ENCODE measurements at places on chromosomes 4 and X.

DNA sequence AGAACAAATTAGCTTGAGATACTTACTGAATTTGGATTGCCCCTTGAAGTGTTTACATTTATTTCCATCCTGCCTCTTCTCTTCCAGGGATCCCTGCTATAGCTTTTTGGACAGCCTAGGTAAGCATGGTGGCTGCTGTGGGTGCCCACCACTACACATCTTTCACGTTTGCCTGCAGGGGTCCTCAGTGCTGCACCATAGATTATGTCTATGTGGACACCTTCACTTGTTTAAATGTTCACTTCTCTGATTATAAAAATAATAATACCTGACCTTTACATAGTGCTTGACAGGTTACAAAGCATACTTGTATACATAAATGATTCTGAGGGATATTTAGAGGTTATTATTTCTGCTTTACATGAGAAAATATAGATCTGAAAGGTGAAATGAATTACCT, 67.9 kb upstream of the SLC4A4 start:
- H3K4me3 ChIP-seq = no peak overlapping the region
- DNase-seq = peak; percentile 27
- H3K36me3 ChIP-seq = peaks cover 3% of the 10 kb centered on the region
- H3K27me3 ChIP-seq = no peaks in the 10 kb centered on the region

GRCh38 chr4:164509951-164510350, 244.0 kb upstream of the SMIM31 start:
- H3K4me1 ChIP-seq = peaks cover 7% of the 10 kb centered on the region
- no peak overlapping the region for H3K27ac ChIP-seq
- no peak for DNase-seq
- H3K36me3 ChIP-seq = no peaks in the 10 kb centered on the region

DNA sequence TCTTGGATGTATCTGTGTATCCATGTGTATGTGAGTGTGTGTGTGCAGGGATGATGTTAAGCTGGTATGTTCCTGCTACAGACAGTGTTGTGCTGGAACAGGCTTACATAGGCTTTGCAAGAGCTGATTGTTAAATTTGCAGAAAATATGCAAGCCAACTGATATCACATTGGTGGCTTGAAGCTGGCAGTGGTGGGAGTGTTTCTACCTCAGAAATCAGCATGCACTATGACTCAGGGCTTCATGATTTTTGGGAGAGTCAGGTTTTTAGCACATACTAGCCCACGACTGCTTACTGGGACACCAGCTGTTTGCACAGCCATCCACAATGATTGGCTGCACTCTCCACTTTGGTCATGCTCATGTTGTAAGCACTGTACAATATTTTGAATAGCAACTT, 261.8 kb downstream of the DHX15 start:
- H3K4me3 ChIP-seq = no peak overlapping the region
- peaks cover 77% of the 10 kb centered on the region for H3K27me3 ChIP-seq
- no peak overlapping the region for H3K27ac ChIP-seq
- H3K36me3 ChIP-seq = no peaks in the 10 kb centered on the region
- peaks cover 23% of the 10 kb centered on the region for H3K4me1 ChIP-seq

GRCh38 chrX:39550795-39551361, 546.9 kb downstream of the BCOR start:
- H3K4me1 ChIP-seq = no peaks in the 10 kb centered on the region
- DNase-seq = no peak
- H3K27me3 ChIP-seq = peaks cover 2% of the 10 kb centered on the region
- no peak overlapping the region for H3K4me3 ChIP-seq
- no peaks in the 10 kb centered on the region for H3K36me3 ChIP-seq

DNA sequence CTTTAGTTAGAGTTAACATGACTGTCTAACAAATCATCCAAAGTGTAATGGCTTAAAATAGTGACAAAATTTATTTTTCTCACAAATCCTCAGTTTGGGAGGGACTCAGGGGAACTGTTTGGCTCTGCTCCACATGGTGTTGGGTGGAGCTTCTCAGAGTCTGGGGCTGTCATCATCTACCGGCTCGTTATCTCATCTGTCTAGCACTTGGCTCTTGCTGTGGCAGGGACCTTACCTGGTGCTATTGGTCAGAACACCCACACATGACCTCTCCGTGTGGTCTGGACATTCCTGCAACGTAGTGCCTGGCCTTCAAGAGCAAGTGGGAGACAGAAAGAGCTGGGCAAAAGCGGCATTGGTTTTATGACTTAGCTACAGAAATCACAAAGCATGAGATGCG, 866.9 kb upstream of the FRG1 start:
- H3K4me1 ChIP-seq = no peaks in the 10 kb centered on the region
- no peak overlapping the region for H3K4me3 ChIP-seq
- H3K27me3 ChIP-seq = no peaks in the 10 kb centered on the region
- H3K36me3 ChIP-seq = peaks cover 3% of the 10 kb centered on the region

- H3K4me1 ChIP-seq = peaks cover 26% of the 10 kb centered on the region
- no peak overlapping the region for H3K4me3 ChIP-seq
- peaks cover 52% of the 10 kb centered on the region for H3K36me3 ChIP-seq
- DNase-seq = no peak
Observed at GRCh38 chrX:21974011-21974385, 33.5 kb downstream of the SMS start.

GRCh38 chr4:23134331-23134730, 441.6 kb downstream of the GBA3 start:
- H3K27ac ChIP-seq = no peak overlapping the region
- H3K4me3 ChIP-seq = no peak overlapping the region
- no peaks in the 10 kb centered on the region for H3K36me3 ChIP-seq
- no peaks in the 10 kb centered on the region for H3K27me3 ChIP-seq

DNA sequence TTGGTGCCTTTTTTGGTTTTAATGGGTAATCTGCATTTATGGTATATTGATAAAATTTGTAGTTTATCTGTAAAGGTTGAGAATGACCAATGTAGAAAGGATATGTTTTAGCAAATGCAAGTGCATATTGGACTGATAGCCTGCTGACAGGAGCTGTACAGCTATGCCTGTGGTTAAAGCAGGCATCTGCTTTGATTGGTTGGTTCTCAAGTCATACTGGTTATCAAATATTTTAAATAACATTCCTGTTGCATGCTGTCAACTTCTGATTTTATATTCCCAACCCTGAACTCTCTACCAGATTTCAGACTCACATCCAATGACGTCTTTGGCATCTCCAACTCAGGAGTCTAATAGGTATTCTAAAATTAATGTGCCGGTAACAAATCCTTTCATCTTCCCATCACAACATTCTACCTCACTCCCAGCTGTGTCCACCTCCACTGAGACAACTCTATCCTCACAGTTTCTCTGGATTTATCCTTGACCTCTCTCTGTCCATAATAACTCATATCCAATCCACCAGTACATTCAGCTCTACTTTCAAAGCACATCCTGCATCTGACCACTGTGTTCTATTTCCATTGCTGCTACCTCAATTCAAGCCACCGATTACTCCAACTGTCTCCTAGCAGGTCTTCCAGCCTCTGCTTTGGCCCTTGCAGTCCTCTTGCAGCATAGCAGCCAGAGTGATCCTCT, 125.7 kb downstream of the CAMK2D start:
- H3K27ac ChIP-seq = peak overlapping the region; percentile 4
- H3K36me3 ChIP-seq = peaks cover 3% of the 10 kb centered on the region
- H3K4me3 ChIP-seq = no peak overlapping the region
- no peak for DNase-seq
- H3K27me3 ChIP-seq = no peaks in the 10 kb centered on the region
- H3K4me1 ChIP-seq = peaks cover 23% of the 10 kb centered on the region

Data from neural crest cell (in vitro differentiated cells).